ENCODE measurements at places on chromosomes 1 and 21.

- no peak for DNase-seq
Observed at GRCh38 chr21:30652891-30653290, 10.2 kb downstream of the KRTAP20-3 start.

DNA sequence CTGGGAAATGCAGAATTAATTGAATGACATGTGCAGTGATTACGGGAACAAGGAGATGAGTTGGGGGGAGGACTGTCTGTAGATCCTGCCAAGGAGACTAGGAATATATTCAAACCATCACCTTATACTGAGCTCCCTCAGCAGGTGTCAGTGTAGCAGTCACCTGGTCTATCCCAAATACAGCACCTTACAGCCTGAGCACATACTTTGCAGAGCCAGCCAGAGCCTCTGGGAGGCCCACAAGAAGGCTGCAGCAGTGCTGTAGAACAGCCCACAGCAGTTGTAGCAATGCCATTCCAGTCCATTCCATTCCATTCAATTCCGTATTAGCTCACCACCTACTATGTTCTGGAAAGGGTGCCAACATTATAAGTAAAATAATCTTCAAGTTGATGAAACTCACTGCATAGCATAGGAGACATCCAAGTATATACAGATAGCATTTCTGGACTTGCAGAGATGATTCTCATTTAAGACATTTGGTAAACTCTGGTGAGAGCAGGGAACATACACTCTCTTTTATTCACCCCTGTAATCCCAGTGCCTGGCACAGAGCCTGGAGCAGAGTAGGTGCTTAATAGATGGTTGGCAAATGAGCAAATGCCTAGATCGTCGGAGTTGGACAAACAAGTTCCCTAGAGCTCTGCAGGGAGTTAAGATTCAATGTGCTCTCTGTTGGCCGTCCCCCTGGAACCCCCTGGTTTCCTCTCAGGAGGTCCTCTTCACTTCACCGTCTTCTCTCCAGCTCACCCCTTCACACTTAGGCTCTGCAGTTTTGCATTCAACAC lies 44.7 kb downstream of the KCNC4 start:
- no peak for DNase-seq

GRCh38 chr1:113887402-113888175 lies at the start of gene BCL2L15:
Gene BCL2L15, minus strand, starts transcription at chr1:113887581. Its CDS starts 206 bp downstream, at chr1:113887375.
- no peak for DNase-seq

DNA sequence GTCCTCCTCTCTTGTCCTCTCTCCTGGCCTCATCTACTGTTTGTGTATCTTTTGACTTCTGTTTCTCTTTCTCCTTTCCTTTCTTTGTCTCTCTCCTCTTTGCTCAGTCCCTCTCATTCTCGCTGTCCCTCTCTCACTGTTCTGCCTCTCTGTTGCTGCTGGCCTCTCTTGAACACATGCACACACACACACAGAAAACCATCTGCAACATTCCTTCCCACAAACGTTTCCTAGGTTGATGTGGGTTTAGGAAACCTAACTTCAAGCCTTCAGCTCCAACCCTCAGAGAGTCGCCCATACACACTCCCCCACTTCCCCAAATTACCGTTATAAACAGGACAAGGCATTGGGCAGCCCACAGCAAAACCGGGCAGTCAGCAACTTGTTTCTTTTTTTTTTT lies 10.9 kb upstream of the SSBP3 start:
- no peak for DNase-seq

- DNase-seq = no peak
Observed at GRCh38 chr1:160539990-160540858, 17.2 kb upstream of the SLAMF6 start.

GRCh38 chr1:226692051-226692792 lies 46.9 kb downstream of the ITPKB start:
- DNase-seq = no peak

DNA sequence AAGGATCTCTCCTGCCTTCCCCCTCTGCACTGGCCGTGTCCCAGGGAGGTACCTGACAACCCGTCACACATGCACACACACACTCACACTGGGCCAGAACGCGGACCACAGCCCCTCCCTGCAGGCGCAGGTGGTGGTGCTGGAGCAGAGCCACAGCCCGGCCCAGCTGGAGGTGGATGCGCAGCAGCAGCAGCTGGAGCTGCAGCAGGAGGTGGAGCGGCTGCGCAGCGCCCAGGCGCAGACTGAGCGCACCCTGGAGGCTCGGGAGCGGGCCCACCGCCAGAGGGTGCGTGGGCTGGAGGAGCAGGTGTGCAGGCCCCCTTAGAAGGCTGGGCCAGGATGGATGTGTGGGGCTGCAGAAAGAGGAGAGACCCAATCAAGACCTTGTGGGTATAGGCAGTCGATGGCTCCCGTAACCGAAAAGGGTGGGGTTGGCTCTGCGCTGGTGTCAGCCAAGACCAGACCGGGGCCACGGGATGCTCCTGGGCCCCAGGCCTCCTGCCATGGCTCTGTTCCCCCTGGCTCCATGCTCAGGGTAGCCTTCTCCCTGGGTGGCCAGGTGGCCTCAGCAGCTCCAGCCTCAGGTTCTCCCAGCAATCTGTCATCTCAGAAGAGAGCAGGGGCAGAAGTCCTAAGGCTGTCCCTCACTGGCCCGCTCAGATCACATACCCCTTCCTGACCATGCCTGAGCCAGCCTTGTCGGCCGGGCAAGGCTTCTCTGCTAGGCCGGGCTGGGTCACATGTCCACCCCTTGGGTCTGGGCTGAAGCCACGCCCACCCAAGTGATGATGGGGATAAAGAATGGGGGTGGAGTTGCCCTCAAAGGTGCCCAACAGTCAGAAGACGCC lies 8.9 kb downstream of the MFAP2 start:
- no peak for DNase-seq

GRCh38 chr1:1216770-1217620 lies 3.0 kb upstream of the TNFRSF4 start:
- no peak for DNase-seq

GRCh38 chr1:179092896-179093461 lies 11.1 kb downstream of the TOR3A start:
- no peak for DNase-seq

DNA sequence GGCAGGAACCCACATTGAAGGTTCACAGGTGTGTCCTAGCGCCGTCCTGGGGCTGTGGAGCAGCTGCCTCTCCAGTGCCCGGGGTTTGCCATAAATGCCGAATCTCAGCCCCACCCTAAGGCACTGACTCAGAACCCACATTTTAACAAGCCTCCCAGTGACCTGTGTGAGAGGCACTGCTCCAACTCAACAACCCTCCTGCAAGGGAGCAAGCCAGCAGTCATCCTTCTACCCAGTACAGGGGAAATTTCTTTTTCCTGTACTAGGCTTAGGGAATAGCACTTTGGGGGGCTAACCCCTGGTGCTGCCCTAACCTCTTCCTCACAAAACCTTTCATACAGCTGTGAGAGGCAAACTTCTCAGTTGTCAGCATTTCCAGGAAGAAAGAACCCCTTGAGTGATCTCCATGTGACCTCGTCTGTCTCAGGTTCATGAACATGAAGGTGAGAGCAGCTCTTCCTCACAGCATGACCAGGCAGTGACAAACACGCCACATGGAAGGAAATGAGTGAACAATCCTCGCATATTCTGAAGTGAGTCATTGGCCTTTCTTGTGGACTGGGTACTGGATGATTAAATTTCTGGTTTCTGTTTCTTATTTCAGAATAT lies 11.4 kb upstream of the BCAR3 start:
- DNase-seq = no peak

GRCh38 chr1:7733276-7733675 lies 37.8 kb upstream of the VAMP3 start:
- no peak for DNase-seq

- no peak for DNase-seq
Observed at GRCh38 chr1:16922885-16923431, 1.2 kb downstream of the CROCC start.

- no peak for DNase-seq
Observed at GRCh38 chr1:167110586-167110985, 16.7 kb downstream of the STYXL2 start.

GRCh38 chr1:58317086-58317485 lies 229.4 kb downstream of the OMA1 start:
- DNase-seq = no peak

GRCh38 chr1:200233393-200233792 lies 176.4 kb downstream of the ZNF281 start:
- no peak for DNase-seq

DNA sequence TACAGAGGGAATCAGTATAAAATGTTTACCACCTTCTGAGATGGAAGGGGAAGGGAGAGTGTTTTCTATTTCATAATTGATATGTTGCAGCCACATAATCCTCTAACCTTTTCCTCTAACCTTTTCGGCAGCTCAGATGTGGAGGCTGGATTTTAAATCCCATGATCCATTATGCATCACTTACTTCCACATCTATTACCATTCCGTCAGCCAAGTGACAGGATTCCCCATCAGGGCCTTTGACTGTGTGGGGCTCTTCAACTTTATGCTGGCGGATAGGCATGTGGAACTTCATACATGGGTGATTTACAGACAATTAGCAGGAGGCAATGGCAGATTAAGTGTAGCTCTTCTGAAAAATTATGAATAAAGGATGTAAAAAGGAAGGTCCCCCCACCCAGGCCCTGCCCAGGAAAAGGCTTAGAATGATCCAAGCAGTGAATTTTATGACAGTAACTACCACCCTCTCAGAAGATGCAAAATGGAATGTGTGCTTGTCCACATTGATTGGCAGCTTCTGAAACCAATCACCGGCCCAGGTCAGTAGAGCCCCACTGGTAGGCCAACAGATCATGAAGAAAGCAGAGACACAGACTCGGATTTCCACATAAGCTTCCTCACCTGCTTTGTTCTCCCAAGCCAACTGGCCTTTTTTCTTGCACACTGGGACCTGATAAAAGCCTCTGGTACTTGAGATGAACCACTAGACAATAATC lies 147.0 kb downstream of the ST6GALNAC5 start:
- no peak for DNase-seq

- DNase-seq = no peak
Observed at GRCh38 chr1:24745711-24746413, 615 bp downstream of the CLIC4 start.

GRCh38 chr1:67803380-67804279 lies 29.6 kb downstream of the GNG12 start:
- no peak for DNase-seq
